ENCODE measurements at places on chromosomes 5 and 9. TPM values are rescaled to one million over a fixed set of nuclear protein-coding genes. Genes with fewer than 3 reads are reported as not detected.

Gene ACOT12
- polyA plus RNA-seq, result not detected

Gene MRPL50
- 11.1 TPM for polyA plus RNA-seq

Gene SLC1A1
- polyA plus RNA-seq, result 4.9 TPM

Gene CYSRT1
- 3.4 TPM for polyA plus RNA-seq

Gene LURAP1L
- polyA plus RNA-seq, result 11.5 TPM

Gene ADRB2
- polyA plus RNA-seq, result 0.29 TPM

Gene GAS1
- polyA plus RNA-seq, result 7.9 TPM

Gene TAF1L
- not detected for polyA plus RNA-seq

Gene PCDHGA4
- 0.20 TPM for polyA plus RNA-seq

Gene CA9
- 0.31 TPM for polyA plus RNA-seq

Gene TICAM2
- polyA plus RNA-seq, result 2.3 TPM

Gene SLIT3
- polyA plus RNA-seq, result 10.0 TPM

Gene TRIM7
- polyA plus RNA-seq, result 5.3 TPM

Gene SHC3
- 10.9 TPM for polyA plus RNA-seq

Gene MFAP3
- polyA plus RNA-seq, result 1.4 TPM

Gene RANBP17
- 14.7 TPM for polyA plus RNA-seq

Gene IFNB1
- polyA plus RNA-seq, result not detected

Gene DNAI1
- polyA plus RNA-seq, result 0.30 TPM

Gene AGXT2
- polyA plus RNA-seq, result not detected

Gene BAAT
- polyA plus RNA-seq, result 0.16 TPM

Gene PCDHB12
- 0.97 TPM for polyA plus RNA-seq

Gene DMRTA1
- 0.07 TPM for polyA plus RNA-seq

Gene ENHO
- polyA plus RNA-seq, result 1.6 TPM

Gene GABRA6
- not detected for polyA plus RNA-seq

Gene ANKRD31
- polyA plus RNA-seq, result 0.16 TPM

Gene SMIM33
- polyA plus RNA-seq, result not detected

Gene SHOC1
- polyA plus RNA-seq, result 3.0 TPM

Gene CNOT8
- polyA plus RNA-seq, result 47.9 TPM

Gene STC2
- polyA plus RNA-seq, result 1.2 TPM

Gene ZBED3
- 5.7 TPM for polyA plus RNA-seq

Gene GLT6D1
- not detected for polyA plus RNA-seq

Gene BTNL9
- 62.7 TPM for polyA plus RNA-seq

Gene MORN5
- not detected for polyA plus RNA-seq

Gene RAD50
- polyA plus RNA-seq, result 39.6 TPM

Data from adrenal gland (tissue), 19 donors.